CD4-positive, alpha-beta T cell treated with Interleukin-6 at 100 ng/mL for 8 hours (primary cell): ENCODE measurements at places on chromosomes 6 and 20.
A peak's percentile ranks its signal among the peaks of the same experiment; 100 is the strongest.

DNA sequence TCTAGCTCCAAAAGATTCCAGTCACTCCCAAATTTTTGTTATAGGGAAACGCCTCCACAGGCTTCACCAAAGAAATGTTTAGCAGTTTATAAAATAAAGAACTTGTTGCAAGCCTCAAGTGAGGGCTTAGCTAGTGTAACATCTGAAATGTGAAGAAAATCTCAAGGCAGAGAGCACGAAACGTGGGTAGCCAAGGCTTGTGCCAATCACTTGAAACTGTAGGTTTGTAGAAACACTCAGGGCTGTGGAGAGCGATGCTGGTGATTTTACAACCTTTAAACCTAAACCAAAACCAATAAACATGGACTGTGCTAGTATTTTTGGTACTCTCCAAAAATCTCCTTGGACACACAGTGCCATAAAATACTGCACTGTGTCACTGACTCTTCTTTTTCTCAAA lies 108.1 kb upstream of the TRAF3IP2 start:
- DNase-seq = no peak

GRCh38 chr20:663315-664090 lies 10.5 kb upstream of the SRXN1 start:
- DNase-seq = no peak

DNA sequence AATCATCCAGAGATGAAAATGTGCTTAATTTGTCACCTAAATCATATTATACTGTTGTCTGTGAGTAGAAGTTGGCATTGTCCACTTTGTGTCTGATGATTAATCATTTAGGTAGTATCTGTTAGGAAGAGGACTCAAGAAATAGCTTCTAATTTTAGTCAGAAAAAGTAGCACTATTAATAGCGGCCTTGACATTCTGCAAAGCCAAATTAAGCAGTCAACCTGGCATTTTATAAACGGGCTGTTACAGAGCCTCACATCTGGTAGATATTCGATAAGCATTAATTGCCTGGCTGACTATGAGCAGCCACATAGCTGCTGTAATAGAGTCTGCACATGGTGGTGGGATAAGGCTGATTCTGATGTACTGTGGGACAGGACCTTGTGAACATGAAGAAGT lies 99.5 kb downstream of the KLHL32 start:
- no peak for DNase-seq

GRCh38 chr6:118367314-118367713 lies 180.8 kb upstream of the PLN start:
- DNase-seq = no peak

DNA sequence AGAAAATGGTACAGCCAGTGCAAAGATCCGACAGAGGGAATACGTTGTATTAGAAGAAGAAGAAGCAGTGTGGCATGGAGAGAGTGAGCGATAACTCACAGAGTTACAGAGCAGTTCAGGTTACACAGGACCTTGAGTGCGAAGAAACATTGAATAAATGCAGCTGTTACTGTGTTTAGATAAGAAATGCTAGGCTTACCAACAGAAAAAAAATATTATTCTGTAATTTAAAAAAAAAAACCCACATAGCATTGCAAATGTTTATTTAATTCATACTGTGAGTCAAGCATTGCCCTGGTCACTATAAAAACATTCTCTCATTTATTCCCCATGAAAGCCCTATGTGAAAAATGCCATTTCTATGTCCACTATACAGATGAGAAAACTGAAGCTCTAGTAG lies 373.4 kb upstream of the EPHA7 start:
- DNase-seq = no peak

GRCh38 chr20:57498425-57499400 lies 26.2 kb downstream of the CTCFL start:
- no peak for DNase-seq

DNA sequence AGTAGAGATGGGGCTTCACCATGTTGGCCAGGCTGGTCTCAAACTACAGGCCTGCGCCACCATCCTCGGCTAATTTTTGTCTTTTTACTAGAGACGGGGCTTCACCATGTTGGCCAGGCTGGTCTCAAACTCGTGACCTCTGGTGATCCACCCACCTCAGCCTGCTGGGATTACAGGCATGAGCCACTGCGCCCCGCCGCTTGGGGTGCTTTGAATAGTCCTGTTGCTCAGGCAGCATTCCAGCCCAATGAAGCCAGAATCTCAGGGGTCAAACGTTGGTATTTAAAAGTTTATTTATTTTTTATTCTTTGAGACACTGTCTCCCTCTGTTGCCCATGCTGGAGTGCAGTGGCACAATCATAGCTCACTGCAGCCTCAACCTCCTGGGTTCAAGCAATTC lies 11.3 kb downstream of the MOCS3 start:
- DNase-seq = no peak

GRCh38 chr6:53795340-53795701 lies 516 bp downstream of the LRRC1 start:
- DNase-seq = no peak

GRCh38 chr20:45303586-45304463 lies 2.8 kb upstream of the RBPJL start:
- DNase-seq = no peak

GRCh38 chr6:107082045-107082444 lies 33.3 kb downstream of the BEND3 start:
- DNase-seq = no peak

DNA sequence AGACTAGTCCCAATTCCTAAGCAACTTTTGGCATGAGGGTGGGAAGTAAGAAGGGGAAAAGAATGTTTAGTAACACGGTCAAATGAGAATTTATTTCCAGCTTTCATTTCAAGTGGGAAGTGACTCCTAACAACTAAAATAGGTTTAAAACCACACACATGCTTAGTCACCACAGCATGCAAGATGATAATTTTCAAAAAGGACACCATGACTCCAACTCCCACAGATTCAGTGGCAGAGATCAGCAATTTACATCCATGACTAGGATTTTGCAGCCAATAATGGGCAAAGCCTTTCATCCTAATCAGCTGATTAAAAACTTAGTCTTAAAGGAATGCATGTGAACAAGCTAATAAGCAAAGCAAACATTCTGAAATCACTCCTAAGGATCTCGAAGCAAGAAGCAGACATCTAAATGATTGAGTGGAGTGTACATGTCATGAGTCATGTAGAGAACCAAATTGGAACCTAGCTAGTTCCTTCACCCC lies 48.1 kb upstream of the GCLC start:
- no peak for DNase-seq

- DNase-seq = no peak
Measured at GRCh38 chr6:62775427-62776022, 435.7 kb upstream of the FKBP1C start.

DNA sequence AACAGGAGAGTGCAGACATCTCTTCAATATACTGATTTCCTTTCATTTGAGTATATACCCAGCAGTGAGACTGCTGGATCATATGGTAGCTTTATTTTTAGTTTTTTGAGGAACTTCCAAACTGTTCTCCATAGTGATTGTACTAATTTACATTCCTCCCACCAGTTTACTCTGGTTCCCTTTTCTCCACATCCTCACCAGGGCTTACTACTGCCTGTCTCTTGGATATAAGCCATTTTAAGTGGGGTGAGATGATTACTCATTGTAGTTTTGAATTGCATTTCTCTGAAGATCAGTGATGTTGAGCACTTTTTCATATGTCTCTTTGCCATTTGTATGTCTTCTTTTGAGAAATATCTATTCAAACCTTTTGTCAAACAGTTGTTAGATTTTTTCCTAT lies 64.9 kb upstream of the HMGCLL1 start:
- DNase-seq = no peak

- no peak for DNase-seq
Measured at GRCh38 chr6:56327946-56328727, 80.8 kb upstream of the COL21A1 start.

DNA sequence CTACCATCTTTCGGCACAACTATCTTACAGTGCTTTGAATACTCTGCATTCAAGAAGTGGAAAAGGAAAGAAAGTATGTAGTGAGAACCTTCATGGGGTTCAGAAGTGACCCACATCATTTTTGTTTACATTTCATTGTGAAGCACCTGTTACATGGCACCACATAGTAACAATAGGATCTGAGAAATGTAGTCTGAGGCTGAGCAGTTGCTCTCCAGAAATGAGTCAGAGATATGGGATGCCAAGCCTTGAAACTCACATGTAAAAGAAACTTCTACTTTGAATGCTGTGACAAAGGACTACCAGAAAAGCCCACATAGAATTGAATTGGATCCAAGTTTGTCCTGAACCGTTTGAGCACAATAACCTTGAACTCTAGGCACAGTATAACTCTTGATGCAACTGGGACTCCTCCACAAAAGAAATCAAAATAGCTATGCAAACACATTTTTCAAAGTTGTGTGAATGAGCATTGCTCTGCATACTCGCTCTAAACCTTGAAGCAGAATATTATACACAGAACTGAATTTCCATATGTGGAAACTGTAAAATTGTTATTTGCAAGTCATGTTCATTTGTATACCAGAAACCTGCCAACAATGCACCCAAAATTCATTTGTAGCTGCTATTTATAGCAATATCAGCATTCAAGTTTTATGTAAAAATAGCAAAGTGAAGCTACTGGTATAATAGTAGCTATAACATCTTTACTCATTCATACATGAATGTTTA lies 400.9 kb upstream of the POU3F2 start:
- no peak for DNase-seq

DNA sequence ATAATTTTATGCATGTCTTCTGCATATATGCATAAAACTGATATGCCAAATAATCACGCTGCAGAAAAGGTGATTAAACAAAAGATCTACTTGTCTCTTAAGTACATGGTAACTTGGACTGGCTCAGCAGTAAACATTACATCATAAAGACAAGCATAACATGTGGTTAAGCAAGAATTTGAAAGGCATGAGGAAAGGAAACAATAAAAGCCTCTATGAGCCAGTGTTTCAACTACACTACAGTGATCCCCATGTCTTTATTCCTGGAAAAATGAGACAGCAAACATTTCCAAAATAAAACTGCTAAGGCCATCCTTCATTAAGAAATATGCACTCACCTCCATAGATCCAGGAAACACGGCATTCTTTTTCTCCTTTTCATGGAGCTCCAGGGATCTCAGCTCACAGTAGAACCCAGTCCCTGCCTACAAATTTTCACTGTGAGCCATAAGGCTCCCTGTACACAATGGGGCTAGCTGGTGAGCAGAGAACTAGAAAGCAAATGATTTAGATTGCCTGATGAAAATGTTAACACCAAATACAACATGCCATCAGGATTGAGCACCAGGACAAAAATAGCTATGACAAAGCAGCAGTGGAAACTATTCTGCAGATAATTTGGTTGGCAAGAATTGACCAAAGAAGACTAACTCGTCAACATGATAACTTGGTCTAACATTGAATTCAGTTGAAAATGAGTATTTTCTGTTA lies 156.1 kb downstream of the COL21A1 start:
- no peak for DNase-seq

DNA sequence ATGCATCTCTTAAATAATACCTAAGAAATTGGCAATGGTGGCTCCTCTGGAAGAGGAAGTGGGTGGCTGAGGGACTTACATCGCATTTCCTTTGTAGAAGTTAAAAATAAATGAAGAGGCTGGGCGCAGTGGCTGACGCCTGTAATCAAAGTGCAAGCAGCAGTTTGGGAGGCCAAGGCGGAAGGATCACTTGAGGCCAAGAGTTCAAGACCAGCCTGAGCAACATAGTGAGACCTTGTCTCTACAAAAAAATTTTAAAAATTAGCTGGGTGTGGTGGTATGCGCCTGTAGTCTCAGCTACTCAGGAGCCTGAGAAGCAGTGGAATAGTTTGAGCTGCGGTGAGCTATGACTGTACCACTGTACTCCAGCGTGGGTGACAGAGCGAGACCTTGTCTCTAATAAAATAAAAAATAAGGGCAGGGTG lies 12.2 kb upstream of the NCOA3 start:
- peak; percentile 54 for DNase-seq

DNA sequence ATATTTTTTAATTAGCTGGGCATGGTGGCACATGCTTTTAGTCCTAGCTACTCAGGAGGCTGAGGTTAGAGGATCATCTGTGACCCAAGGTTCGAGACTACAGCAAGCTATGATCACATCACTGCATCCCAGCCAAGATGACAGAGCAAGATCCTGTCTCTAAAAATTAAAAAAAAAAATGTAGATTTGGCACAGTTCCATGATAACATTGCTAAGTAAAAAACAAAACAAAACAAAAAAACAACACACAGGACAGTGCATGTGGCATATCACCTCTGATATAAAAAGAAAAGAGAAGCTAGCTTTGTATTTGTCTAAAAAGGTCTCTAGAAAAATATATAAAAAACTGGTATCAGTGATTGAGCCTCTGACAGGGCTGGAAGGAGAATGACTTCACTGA lies 24.6 kb downstream of the RNF24 start:
- DNase-seq = no peak

- no peak for DNase-seq
Measured at GRCh38 chr6:31799781-31800180, 4.2 kb upstream of the VARS1 start.

GRCh38 chr6:71072508-71072907 lies 115.6 kb upstream of the B3GAT2 start:
- no peak for DNase-seq

- no peak for DNase-seq
Measured at GRCh38 chr6:41419385-41419784, 84.0 kb downstream of the NCR2 start.

GRCh38 chr6:164408868-164409267 lies 900.5 kb downstream of the C6orf118 start:
- no peak for DNase-seq

DNA sequence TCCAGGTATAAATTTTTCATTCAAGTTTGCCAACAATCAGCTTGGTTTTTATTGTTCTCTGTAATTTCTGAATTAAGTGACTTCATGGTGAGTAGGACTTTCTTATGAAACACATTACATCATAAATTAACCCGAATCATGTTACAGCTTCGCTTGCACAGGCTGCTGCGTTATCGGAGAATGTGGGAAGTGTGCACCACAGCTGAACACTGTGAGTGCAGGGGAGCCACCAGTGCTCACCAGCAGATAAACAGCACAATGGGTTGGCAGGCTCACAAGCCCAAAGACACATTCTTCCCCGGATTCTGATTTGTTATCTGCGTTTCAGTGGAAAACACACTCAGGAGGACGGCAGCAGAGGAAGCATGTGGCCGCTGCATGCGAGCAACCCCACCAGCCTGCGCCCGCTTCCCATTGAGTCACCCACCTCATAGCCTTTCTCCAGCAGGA lies 121.1 kb downstream of the GMDS start:
- no peak for DNase-seq

- no peak for DNase-seq
Measured at GRCh38 chr6:163120223-163120622, 294.3 kb upstream of the QKI start.
